ENCODE measurements at places on chromosomes 3 and 15.

GRCh38 chr3:102089904-102090720, 240.8 kb downstream of the NFKBIZ start:
- DNase-seq: no peak

DNA sequence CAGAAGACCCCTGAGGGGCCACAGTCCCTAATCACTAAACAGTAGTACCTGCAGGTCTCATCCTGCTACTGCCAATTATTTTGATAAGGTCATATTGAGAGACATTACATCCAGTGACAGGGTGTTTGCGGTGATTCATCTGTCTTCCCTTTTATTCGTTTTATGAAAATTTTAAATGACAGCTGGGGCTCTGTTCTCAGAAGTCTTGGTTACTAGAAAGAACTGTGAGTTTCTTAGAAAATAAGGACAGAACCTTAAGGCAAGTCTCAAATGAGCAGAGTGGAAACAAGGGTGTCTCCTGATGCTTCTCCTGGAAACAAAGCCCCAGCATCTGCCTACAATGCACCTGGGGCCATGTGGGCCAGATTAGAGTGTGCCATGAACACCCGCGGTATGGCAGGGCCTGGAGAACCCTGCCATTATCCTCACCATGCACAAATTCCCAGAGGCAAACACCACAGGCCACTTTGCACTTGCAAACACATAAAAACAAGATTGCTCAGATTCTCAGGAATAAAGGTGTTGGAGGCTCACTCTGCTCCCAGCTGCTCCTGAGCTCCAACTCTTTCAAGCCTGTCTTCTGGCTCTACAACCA, 66.3 kb upstream of the IQSEC1 start:
- DNase-seq: no peak

DNA sequence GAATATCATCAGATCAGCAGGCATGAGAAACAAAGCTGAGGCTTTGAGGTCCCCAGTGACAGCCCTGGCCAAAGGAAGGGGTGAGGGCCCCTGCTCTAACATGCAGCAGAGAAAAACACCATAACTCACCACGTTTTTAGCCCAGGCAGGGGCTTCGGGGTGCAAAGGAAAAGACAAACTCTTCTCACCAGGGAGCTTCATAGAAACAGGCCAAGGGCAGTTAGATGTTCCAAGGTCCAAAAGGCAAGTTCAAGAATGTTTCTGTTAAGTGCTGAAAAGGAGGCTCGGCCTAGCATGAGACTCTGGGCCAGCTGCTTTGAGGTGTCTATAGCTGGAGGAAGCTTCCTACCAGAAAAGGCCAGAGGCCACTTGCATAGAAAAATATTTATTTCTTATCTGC, 608.4 kb upstream of the CFAP20DC start:
- DNase-seq: no peak

DNA sequence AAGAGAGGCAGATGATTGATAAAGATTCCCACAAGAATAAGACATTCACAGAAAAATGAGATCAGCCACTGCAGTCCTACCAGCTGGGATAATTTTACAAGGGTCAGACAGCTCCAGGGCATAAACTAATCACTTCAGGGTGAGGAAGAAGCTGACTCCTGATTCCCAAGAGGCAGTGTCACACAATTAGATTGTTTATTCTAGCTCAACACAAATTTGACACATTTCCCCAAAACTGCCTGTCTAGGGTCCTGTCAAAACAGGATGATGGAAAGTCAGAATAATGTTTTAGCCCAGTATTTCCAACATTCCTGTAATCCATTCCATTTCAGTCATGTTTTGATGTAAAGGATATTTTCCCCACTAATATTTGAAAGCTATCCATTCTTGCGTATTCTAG, 110.8 kb downstream of the TNIK start:
- no peak for DNase-seq

GRCh38 chr3:163508206-163508605, 1570.1 kb downstream of the SI start:
- DNase-seq: no peak

DNA sequence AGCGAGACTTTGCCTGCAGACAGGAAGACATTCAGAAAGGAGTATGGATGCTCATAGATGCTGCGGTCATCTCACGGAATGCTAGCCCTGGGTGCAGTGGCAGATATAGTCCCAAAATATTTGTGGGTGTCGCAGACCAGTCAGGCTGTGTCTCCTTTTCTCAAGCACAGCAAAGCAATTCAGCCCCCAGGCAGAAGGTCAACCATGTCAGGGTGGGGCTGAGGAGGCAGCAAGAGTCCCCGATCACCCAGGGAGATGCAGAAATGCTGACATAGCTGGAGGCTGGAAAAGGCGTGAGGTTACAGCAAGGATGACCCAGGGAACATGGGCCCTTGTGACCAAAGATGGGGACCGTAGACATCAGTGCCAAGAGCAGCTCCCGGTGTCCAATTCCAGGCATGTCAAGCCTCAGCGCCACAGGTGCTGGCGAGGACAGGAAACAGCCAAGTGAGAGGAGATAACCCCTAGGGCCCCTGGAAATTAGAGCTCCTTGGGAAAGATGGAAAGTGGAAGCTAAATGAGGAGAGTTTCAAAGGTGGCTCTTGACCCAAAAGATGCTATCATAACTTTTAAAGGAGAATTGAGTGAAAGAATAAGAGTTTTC, 81.2 kb upstream of the ABHD17C start:
- DNase-seq: no peak

Measured in hematopoietic multipotent progenitor cell (in vitro differentiated cells).